ENCODE measurements at places on chromosomes 5 and 9.

GRCh38 chr9:84775056-84775643 lies 105.6 kb downstream of the NTRK2 start:
- DNase-seq, result no peak

DNA sequence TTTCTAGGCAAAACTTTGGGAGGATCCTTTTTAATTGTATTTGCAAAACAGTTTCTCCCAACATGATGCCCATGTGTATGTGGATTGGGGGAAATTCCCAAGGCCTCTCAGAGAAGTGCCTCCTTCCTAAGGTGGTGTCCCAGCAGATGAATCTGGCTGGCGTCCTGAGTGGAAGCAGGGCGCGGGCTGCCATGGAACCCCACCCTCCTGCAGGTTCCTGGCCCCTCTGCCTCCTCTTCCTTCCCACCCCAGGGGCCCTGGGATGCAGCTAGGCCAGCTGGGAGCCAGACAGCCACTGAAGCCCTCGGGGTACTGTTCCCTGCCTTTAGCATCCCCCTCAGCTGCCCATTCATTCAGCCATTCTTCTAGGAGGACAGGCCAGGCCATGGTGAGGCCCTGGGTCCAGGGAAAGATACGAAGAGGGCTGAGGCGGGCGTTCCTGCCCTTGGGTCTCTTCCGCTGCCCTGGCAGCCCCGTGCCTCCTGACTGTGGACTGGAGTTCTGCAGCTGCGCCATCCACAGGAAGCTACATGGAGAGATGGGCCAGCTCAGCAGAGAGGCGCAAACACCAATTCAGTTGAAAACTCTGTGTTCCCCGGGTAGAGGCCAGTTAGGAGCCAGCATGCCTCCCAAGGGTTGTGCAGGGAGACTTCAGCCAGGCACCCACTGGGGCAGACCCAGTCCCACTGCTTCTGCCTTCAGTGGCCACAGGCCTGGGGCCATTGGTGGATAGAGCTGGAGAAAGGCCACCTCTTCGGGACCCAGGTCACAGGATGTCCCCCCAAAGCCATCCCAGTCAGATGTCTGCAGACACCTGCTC lies 36.5 kb downstream of the ADAMTS2 start:
- no peak for DNase-seq

DNA sequence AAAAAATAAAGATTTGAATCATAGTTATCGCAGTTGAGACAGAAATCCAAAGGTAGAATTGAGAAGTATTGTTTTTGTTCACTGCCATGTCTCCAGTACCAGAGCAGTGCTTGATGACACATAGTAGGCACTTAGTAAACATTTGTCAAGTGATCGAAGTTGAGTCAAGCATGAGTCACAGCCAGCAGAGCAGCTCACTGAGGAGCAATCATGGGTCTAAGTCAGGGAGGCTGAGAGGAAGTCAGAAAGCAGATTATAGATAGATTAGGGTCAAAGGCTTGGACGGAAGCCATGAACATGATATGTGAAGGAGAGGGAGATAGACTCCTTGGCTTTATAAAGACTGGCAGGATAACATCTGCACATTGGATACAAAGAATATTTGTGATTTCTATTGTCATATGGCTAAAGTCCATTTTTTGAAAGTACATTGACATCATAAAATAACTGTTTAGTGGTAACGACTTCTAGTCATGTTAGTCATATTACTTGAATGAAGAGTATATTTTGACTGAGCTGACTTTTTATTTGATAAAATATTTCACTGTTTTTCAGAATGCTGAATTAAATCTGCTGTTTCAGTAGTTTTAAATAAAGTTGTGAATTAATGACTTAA lies 168.5 kb downstream of the RAB3C start:
- DNase-seq, result no peak

- no peak for DNase-seq
Observed at GRCh38 chr5:69092969-69093368, 845 bp upstream of the SLC30A5 start.

GRCh38 chr5:1351156-1351555 lies 6.3 kb upstream of the CLPTM1L start:
- DNase-seq, result no peak

- DNase-seq, result no peak
Observed at GRCh38 chr9:14645648-14646047, 47.6 kb downstream of the ZDHHC21 start.

- no peak for DNase-seq
Observed at GRCh38 chr5:312845-313244, 8.7 kb upstream of the AHRR start.

GRCh38 chr9:14485366-14485765 lies 171.4 kb upstream of the NFIB start:
- DNase-seq, result no peak

DNA sequence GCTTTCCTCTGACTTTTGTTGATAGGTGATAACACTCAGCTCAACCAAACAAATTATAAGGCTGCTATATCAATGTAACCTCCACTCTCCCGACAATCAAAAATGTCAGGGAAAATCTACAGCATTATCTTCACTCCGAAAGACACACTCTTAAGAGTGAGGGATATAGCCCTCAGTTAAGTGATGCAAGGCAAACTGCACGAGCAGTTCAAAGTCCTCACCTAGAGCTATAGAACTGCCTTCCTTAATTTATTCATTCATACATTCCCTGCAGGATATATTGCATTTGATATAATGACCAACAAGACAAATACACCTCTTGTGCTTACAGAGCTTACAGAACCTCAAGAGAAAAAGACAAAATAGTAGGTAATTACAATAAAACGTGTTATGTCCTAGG lies 378.1 kb downstream of the ELAVL2 start:
- DNase-seq, result no peak

- no peak for DNase-seq
Observed at GRCh38 chr5:56631719-56632118, 183.6 kb upstream of the MAP3K1 start.

DNA sequence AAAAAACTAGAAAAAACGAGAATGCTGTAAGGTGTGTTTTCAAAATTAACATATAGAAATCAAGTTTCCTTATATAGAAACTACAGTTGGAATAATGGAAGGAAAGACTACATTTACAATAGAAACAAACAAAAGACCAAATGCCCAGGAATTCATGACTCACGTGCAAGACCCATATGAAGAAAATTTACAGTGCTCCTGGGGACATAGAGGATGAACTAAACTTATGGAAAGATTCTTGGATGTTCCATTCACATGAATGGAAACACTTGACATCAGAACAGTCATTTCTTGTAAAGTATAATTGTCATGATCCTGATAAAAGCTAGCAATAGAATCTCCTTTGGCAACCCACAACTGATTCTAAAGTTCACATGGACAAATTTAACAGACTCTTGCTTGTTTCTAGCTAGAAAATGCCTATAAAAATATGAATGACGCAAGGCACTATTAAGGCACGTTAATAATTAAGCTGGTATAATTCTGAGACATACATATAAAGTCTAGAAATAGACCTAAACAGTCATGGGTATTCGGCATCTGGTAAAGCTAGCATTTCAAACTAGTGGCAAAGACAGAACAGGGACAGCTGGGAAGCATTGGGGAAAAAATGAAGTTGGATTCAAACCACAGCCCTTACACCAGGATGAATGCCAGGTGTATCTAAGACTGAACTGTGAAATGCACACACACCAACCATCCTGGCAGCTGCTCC lies 5.1 kb upstream of the ZFP62 start:
- no peak for DNase-seq

- no peak for DNase-seq
Observed at GRCh38 chr5:3364433-3364832, 231.2 kb upstream of the IRX1 start.

DNA sequence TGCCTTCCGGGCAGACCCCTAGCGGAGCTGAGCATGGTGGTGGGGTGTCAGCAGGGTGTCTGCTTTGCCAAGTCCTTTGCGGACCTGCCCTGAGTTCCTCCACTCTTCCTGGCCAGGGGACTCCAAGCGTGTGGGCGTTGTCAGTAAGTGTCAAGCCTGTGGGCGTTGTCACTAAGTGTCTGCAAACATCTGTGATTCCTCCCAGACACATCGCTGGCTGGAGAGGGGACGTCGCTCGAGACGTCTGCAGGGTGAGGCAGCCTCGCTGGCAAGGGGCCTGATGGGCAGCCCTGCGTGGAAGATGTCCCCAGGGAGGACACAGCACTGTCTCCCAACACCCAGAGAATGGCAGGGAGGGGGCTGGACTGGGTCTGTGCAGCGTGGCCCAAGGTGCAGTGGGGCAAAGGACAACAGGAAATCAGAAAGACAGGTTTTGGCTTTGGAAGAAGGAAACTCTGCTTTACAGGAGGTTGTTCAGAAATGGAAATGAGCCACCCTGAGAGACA lies 28.8 kb downstream of the ADAMTSL2 start:
- no peak for DNase-seq

DNA sequence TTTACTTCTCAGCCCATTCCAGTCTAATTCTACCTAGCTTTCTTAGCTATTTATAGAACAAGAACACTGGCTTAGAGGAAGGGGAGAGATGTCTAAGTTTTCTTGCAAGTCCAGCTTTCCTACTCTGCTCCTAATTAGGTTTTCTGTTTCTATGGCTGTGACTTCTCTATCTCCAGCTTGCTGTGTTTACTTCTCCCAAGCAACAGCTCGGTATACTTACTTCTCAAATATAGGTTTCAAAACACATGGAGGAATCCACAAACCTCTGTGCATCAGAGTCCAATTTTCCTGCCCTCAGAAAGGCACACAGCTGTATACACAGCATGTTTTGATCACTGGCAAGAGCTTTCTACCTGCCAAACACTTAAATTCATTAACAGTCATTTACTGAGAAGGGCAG lies 17.4 kb upstream of the HMGCR start:
- no peak for DNase-seq

GRCh38 chr9:88307136-88307535 lies 81.1 kb upstream of the SPIN1 start:
- no peak for DNase-seq

GRCh38 chr9:37466037-37466709 lies 923 bp upstream of the ZBTB5 start:
- DNase-seq, result peak; percentile 88

DNA sequence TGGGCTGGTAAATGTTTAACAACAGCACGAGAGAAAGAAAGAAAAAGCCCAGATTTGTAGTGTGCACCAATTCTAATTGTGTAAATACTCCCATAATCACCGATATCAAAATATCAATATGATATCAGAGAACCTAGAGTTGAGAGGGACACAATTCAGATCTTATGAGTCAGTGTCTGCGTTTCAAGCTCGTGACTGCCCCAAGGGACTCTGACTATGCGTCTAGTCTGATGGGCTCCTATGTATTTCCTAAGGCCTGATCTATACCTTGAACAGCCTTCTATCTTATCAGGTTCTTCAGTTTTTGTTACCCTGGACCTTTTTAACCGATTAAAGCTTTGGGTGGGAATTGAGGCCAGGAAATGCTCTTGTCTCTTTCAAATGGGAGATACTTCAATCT lies 243.0 kb upstream of the SLC24A2 start:
- no peak for DNase-seq

GRCh38 chr5:115703514-115703913 lies 77.7 kb upstream of the TMED7 start:
- no peak for DNase-seq

DNA sequence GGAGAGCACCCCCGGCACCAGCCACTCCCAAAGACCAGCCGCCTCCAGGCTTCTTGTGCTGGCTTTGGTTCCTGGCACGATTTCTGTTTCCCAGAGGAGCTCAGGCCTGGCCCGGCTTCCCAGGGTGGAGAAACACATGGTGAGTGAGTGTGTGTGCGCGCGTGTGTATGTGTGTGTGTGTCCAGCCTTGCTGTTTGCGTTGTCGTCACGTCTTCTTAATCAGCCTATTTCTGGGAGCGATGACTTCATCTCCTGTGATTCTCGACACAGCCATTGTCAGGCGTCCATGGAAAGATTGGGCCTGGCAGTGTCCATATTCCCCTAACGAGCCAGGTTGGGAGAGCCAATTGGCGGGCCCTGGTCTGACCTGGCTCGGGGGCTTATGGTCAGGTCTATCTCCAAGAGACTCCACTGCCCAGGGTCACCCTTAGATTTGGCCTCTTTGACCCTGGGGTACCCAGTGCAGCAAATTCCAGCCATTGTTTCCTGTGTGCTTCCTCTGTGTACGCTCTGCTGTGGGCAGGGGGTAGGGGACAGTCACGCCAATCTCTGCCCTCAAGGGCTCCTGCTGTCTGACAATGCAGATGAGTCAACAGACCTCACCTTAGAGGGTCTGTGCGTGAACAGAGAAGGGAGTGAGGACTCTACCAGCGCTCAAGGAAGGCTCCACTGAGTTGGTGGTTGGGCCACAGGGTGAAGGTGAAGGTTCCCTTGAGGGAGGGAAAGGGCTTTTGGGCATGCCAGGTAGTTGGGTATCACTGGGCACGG lies 73.8 kb downstream of the DAB2IP start:
- no peak for DNase-seq

DNA sequence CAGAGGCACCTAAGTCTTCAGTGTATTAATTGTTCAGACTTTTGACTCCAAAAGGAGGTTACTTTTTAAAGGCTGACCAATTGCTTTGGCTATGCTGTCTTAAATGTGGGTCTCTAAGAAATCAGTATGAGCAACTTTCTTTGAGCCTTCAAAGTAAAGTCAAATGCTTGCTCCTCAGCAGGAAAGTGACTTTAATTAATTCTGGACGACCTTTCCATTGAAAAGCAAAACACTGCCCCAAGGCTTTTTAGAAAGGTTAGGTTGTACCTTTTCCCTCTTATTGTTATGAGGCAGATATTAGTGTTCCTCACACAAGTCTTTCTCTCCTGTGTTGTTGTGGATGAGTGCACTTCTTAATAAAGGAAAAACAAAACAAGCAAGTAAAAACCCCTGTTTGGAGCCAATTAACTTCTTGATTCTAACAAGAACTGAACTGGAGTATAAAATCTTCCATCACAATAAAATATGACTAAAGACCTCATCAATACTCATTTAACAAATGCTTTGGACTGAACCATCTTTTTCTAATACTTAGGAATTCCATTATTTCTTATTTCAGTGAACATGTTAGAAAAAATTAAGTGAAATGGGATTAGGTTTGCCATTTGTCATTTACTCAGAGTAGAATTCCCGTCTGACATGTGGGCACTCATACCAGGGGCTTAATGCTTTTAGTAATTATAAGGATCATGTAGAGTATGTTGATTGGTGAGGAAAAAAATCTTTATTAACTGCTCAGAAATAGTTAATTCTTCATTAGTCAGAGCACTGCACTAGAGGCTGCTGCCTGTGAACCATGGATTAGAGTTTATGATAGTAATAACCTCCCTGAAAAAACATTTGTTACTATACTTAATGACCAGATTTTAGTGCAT lies 159.1 kb upstream of the ZNF608 start:
- DNase-seq, result no peak

DNA sequence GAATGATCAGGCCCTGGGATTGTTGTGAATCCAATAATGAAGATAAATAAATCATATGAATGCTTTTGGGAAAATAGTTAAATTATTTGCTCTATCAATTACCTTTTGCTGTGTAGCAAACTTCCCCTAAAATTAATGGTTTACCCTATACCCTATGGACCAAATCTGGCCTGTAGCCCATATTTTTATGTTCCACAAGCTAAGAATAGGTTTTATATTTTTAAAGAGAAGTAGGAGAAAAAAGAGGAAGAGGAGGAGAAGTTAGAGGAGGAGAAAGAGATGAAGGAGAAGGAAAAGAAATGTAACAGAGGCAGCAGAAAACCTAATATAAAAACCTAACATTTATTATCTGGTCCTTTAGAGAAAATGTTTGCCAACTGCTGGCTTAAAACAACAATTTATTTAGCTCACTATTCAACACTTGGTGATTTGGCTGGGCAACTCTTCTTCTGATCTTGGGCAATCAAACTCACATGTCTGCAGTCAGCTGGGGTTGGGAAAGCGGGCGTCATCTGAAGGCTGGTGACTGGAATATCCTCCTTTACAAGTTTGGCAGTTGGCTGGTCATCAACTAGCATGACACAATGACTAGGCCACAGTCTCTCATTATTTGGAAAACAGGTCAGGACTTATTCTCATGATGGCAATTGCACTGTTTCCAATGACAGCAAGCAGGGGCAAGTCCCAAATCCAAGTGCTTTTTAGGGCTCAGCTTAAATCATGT lies 522.9 kb downstream of the RASEF start:
- no peak for DNase-seq
